ENCODE measurements at places on chromosomes 4 and X.

DNA sequence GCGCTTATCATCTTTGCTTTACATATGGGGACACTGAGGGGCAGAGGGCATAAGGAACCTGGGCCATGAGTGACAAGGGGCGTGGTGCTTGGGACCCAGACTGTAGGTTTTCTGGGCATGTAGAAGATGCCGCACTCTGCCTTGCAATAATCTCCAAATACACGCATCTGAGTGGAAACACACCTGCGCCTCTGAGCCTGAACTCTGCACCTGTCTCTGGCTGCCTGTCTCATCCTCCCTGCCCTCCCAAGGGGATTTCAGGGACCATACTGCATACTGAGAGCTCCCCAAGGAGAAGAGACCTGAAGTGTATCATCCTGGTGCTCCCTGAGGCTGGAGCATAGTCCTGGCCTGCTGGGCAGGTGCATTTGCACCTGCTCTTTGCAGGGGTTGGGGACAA is 34.7 kb upstream of the ASMTL start:
- no peak for DNase-seq

GRCh38 chr4:1403177-1403583 is 3.1 kb downstream of the NKX1-1 start:
- no peak for DNase-seq

- no peak for DNase-seq
These were observed 26.7 kb downstream of the HPGD start for GRCh38 chr4:174495626-174496025.

GRCh38 chrX:23263892-23264291 is 70.8 kb upstream of the PTCHD1 start:
- no peak for DNase-seq

DNA sequence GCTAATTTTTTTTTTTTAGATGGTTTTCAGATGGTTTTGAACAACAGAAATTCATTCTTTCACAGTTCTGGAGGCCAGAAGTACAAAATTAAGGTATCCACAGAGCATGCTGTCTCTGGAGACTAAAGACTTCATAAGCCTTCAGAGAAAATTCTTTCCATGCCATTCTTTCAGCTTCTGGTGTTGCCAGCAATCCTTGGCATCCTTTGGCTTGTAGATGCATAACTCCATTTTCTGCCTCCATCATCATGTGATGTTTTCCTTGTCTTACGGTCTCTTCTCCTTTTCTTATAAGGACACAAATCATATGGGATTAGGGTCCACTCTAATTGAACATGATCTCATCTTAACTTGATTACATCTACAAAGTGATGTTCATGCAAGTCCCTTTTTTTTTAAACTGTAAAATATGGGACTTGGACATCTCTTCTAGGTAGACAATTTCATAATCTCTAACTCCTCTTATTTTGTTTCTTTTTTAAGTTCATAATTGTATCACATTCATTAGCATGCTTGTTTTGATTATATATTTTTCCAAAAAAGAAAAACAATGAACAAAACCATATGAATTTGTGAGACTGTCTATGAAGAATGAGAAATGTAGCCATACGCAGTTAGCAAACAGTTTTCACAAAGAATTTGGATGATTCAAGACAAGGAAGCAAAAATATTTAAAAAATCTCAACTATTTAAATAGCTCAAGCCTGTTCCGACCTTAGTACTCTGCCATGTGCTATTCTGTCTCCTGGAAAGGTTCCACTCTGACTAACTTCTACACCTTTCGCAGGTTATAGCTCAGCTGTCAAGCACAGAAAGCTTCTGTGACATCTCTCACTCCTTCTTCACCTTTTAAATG is 53.1 kb upstream of the GIMD1 start:
- DNase-seq: no peak

GRCh38 chr4:145690610-145691009 is 10.7 kb downstream of the C4orf51 start:
- DNase-seq: no peak

GRCh38 chr4:74624351-74625151 is 169.8 kb downstream of the BTC start:
- DNase-seq: no peak

- DNase-seq: peak; percentile 72
These were observed 64.1 kb downstream of the RLIM start for GRCh38 chrX:74550295-74550802.

DNA sequence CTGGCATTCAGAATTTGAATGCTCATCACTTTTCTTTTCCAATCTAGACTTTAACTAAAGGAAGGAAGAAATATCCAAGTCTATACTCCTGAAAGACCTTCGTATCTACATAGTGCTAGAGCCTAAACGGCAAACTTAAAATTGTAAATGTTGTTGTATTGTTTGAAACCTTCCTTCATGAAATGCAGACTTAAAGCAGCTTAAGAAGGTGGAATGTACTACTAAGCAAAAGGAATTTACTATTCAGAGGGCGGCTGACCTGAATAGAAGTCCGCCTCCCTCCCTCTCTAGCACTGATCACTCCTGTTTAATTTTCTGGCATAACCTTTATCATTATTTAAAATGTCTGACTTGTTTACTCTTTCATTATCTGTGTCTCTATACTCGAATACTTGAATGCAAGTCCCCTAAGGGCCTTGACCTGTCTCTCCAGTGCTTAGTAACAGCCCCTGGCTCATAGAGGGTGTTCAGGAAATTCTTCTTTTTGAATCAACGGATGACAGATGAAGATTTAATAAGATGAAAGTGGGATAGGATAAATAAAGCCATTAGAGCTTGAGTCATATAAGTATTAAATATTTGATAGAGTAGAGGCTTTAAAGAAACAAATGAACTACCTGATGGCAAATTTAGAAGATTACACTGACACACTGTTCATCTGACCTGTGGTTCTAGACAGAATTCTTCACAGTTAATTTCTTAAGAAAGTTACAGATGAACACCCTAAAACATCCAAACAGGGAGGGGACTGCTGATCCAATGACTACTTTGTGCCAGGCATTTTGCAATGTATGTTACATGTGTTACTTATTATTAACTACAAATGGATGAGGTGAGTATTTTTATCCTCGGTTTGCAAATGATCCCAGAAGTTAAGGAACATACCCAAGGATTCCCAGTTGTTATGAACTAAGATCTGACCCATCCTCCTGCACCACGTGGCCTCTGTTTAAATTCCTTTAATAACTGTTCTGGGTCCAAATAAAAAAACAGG is 20.2 kb upstream of the RBPJ start:
- DNase-seq: no peak

GRCh38 chrX:138847930-138848329 is 136.4 kb upstream of the FGF13 start:
- no peak for DNase-seq

DNA sequence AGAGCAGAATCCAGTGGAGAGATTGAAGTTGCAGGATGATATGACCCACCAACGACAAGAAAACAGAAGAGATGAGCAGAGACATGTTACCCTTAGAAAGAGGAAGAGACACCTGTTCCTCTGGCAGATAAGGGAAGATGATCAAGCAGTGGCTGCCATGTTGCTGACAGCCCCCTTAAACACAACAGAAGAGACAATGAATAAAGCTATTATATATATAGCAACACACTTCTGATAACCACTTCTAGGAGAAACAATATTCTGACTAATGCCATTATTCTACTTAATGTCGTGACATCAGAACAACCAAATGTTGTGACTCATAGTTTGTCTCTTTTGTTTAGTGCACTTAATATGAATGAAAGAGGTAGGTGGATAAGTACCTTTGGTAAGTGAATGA is 44.9 kb downstream of the SH3RF1 start:
- no peak for DNase-seq

DNA sequence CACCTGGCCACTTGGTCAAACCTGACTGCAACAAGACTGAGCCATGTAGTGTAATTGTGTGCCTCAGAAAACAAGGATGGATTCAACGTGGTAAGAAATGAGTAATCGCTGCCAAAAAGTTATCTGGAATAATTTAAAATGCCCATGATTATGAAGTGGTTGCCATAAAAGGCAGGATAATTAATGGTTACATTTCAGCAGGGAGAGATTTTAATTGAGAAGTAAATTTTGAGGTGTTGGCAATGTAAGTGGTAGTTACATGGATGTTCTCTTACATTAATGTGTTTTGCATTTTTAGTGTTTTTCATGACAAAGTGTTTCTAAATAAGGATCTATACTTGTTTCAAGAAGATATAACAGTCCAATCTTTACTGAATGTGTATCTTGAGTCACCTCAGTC is 15.7 kb downstream of the HAUS3 start:
- DNase-seq: no peak

- no peak for DNase-seq
These were observed 462.6 kb downstream of the IL15 start for GRCh38 chr4:142098900-142099545.

DNA sequence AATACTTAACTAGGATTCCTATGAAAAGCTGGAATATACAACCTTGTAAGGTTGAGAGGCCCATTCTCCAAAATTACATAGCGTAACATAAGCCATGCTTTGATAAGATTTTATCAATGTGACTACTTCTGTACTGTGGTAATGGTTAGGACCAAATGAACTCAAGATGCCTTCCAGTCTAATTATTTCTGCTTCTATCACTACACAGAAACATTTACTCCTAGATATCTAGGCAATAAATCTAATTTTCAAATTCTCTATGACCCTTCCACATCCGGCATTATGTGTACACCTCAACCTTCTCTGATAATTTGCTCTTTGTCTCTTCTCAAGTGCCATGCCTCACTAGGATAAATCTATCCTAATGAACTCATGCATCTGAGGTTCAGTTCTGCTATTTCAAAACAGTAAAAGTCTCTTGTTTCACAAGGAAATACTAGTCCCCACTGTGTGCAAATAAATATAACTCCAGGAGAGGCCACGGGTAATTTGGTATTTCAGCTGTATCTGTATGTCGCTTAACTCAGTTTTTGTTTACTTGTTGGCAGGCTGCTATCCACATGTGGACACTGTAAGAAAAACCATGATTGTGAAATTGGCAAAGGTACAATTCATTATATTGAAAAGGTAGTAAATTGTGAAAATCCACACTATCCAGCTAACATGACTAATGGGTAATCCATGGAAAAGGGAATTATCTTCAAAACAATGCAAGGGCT is 93.3 kb downstream of the PRDM5 start:
- no peak for DNase-seq

GRCh38 chrX:110421500-110422455 is 63.1 kb downstream of the RTL9 start:
- DNase-seq: no peak

All from substantia nigra (tissue), 51 donors.